Right hindlimb (tissue), 1 donor: ENCODE measurements at places on chromosomes 4 and X.

DNA sequence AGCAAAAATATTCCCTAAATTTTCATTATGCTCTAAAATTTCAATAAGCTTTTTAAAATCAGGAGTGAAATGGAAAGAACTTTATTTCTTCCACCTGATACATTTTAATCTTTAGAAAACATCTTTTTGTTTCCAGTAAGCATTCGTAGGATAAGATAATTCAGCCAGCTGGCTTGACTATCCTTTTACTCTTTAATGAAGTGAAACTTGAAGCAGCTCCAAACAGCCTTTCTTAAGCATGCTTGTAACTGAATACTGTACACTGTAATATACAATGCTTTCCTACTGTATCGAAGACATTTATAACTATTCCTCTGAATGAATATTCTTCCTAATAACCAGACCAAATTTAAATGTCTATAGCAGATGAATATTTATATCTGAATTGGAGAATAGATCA, 98.8 kb downstream of the KLHL4 start:
- no peak for DNase-seq

DNA sequence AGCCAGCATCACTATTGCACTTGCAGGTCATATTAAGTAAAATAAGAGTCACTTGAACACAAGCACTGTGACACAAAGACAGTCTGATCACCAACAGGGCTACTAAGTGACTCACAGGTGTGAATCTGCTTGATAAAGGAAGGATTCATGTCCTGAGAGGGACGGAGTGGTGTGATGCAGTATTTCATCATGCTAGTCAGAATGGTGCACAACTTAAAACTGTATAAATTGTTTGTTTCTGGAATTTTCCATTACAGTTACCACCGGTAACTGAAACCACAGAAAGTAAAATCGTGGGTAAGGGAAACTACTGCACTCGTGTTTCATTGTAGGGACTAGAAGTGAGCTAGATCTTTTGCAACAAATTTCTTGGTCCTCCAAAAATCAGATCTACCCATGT, 109.7 kb downstream of the ELOVL6 start:
- no peak for DNase-seq

- DNase-seq = no peak
Observed at GRCh38 chr4:153622093-153622492, 62.0 kb upstream of the TLR2 start.

- DNase-seq = peak; percentile 69
Observed at GRCh38 chr4:143406523-143406922, 69.8 kb downstream of the GAB1 start.

DNA sequence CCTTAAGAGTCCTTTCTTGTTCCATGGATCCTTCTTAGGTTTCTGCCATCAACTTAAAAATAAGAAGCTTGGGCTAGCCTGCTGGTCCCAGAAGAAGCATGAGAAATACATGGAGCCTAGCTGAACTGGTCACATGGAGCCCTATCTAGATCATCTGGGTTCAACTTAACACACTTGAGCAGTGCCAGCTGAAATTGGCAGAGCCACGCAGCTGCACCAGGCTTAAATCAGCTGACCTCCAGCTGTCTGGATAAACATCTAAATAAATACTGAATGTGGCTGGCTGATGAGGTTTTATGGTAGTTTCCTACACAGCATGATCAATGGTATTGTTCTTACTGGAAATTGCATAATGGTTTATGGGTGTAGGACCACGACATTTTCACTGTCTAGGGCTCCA, 598.4 kb upstream of the FAM241A start:
- DNase-seq = no peak

DNA sequence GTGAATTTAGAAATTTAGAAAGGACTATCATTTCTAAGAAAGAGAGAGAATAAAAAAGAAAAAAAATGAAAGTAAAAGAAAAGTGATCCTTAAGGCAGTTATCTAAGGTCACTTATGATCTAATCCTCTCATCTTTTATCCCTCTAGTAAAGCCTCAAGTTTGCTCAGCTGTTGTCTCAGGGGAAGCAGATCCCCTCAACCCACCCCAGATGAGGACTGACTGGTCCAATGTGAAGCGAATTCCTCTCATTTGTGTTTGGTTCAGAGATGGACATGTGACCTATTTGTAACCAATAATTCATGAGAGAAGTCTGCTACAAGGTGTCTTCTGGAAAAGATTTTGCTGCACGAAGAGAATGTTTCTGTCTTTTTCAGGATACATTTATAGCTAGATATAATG, 1591.3 kb downstream of the ADGRL3 start:
- no peak for DNase-seq

DNA sequence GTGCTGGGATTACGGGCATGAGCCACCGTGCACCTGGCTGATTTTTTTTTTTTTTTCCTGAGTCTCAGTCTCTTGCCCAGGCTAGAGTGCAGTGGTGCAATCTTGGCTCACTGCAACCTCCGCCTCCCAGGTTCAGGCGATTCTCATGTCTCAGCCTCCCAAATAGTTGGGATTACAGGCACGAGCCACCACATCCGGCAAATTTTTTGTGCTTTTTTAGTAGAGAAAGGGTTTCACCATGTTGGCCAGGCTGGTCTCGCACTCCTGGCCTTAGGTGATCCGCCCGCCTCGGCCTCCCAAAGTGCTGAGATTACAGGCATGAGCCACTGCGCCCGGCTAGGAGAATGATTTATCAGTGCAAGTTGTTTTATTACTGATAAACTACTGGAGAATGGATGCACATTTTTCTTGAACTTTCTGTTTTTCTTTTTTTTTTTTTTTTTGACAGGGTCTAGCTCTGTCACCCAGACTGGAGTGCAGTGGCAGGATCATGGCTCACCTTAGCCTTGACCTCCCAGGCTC, 39.7 kb upstream of the DHRSX start:
- DNase-seq = no peak

DNA sequence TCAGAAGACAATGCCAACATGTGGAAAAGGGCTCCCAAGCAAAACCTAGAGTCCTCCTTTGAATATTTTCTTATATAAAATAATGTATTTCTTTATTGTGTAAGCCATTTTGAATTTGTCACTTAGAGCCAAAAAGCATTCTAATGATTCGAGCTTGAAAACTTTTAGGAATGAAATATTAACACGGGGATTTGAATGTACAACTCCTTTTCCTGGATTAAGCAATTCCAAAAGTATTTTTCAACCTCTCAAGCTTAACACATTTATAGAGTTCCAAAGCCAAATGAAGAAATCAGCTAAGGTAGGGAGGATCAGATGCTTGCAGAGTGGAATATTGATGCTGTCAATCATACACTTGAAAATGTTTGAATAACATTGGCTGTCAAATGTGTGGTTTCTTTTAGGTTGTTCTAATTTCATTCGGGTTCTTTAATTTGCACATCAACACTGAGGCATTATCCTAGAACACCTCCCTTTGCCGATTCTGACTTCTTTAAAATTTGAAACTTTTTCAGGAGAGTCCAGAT, 67.2 kb upstream of the ETNPPL start:
- DNase-seq = no peak

DNA sequence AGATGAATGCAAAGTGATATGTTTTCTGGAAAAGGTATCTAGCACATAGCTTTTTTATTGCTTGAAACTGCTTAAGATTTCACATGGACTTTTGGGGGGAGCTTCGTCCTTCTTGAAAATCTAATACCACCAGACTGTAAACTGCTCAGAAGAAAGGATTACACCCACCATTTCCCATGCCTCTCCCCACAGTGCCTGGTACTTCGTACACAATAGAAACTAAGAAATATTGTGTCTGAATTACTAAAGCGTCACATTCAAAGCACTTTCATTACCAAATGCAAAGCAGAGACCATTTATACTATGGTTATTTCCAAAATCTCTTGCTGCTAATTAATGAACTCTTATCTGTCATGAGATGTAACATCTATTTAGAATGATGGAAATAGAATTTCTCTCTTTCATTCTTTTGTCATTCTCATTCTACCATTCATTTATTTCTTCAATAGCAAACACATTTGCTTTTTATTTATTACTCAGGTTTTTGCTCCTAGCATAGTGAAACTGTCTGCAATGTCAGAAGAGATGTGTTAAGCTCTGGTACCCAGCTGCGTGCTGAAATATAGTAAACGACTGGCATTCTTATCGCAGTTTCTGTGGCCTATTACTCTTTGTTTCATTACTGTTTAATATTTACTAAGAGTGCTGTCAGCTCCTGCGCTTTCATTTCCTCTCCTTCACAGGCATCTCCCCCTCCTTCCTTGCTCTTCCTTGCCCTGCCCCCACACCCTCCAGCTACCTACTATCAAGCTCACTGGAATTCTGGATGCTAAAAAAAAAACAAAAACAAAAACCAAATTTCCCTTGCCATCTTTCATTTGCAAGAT, 51.4 kb upstream of the RAPGEF2 start:
- no peak for DNase-seq

GRCh38 chr4:188779581-188779980, 640.3 kb downstream of the TRIML1 start:
- DNase-seq = no peak

DNA sequence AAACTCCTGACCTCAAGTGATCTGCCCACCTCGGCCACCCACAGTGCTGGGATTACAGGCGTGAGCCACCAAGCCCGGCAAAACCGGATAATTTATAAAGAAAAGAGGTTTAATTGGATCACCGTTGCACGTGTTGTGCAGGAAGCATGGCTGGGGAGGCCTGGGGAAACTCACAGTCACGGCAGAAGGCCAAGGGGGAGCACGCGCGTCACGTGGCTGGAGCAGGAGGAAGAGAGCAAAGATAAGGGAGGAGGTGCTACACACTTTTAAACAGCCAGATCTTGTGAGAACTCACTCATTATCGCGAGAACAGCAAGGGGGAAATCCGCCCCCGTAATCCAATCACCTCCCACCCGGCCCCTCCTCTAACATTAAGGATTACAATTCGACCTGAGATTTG, 177.9 kb upstream of the TENM3 start:
- DNase-seq = no peak

DNA sequence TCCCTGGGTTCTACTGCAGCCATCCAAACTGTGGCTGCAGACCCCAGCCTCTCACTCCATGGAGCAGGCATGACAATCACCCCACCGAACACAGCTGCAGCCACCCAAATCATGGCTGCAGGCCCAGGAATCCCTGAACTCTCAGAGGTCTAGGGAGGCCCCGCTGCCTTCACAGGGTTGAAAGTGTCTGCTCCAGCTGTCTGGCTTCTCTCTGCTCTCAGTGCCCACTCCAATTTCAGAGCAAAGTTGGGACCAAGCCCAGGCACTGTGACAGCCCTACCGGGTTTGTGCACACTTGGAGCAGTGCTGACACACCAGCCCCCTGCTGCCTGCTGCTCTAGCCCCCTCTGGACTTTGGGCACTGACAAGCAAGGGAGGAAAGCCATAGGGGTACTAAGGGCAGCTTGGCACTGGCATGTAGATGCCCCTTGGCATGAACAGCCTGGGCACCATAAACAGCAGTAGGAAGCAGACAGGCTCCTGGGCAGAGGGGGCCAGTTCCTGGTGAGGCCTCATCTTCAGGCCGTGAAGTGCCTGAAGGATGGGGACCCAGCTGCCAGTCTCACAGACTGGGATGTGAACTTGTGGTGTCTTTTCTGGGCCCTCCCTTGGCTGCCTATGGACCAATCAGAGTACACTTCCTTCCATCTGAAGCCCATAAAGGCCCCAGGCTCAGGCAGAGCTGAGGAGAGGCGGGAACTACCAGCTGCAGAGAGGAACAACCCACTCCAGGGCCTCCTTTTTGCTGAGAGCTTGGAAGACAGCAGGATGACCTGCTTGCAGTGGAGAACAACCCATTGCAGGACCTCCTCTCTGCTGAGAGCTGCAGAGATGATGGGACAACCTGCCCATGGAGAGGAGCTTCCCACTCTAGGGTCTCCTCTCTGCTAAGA, 68.8 kb downstream of the TECRL start:
- peak; percentile 40 for DNase-seq

- peak; percentile 14 for DNase-seq
Observed at GRCh38 chr4:3871881-3872833, 106.0 kb downstream of the ADRA2C start.

DNA sequence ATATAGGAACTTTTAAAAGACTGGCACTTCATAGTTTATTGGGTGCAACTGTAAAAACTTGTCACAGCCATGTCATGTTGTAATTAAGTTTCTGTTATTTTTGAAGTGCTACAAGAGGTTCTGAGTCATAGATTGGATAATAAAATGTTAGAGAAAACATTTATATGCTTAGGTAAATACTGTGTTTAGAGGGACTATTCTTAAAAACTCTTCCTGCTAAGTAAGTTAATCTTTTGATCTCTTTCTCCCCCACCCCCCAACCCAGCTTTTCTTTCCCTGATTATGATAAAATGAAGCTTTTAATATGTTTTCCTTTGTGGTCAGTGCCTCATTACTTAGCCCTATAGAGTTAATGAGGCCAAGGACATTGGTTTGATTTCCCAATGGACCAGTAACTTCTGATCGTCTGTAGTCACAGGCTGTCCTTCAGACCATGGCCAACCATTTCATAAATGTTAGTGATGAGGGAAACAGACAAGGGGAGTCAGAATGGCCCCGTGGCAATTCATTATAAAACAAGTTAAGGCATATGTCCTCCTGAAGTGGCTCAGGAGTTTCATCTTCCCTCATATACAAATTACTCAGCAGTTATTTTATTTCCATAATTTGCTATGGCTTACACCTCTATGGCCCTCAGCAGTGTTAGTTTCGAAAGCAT, 3.9 kb upstream of the PDLIM5 start:
- no peak for DNase-seq

- peak; percentile 35 for DNase-seq
Observed at GRCh38 chr4:93828332-93828994, at the start of gene ATOH1. ATOH1 (plus strand) TSS chr4:93828753; CDS start chr4:93828927, 174 bp downstream.

- peak; percentile 74 for DNase-seq
Observed at GRCh38 chr4:182880387-182881356, 36.5 kb downstream of the DCTD start.

DNA sequence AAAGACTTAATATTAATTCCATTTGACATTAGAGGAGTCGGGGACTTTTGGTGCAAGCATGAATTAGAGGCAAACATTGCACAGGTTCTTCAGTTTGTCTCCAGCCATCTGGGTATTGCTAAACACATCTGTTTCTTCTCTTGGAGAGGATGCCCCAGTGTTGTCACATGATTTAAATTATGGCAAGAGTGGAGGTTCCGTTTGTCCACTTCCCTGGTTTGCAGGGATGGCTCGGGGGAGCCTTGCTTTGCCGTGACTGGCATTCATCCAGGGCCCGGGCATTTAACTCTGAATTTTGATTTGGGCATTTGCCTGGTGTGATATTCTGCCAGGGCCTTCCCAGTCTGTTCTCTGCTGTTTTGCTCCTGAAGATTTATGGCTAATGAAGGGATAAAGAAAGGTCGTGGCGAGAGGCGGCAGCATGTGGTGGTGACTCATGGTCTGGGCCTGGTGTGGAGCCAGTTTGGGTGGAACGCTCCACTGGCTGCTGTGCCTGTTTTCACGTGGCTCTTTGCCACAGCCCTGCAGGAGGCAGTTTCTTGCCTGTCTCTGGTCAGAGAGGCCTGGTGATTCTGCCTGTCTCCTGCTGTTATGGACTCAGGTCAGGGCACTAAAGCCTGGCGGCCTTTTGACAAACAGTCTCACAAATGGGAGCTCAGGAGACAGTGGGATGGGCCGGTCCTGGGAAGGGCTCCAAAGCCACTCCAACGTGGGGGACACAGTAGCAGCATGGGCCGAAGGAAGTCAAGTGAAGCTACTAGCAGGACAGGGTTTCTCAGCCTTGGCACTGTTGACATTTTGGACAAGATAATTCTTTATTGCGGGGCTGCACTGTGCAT, 99.4 kb upstream of the PGRMC2 start:
- peak; percentile 86 for DNase-seq

- peak; percentile 37 for DNase-seq
Observed at GRCh38 chrX:104295636-104296035, 40.9 kb upstream of the ESX1 start.

GRCh38 chr4:6183740-6184139, 16.6 kb downstream of the JAKMIP1 start:
- DNase-seq = no peak
